ENCODE measurements at places on chromosomes 16 and 17.

GRCh38 chr16:66908762-66909559, 9.7 kb downstream of the CDH16 start:
- DNase-seq, result no peak

DNA sequence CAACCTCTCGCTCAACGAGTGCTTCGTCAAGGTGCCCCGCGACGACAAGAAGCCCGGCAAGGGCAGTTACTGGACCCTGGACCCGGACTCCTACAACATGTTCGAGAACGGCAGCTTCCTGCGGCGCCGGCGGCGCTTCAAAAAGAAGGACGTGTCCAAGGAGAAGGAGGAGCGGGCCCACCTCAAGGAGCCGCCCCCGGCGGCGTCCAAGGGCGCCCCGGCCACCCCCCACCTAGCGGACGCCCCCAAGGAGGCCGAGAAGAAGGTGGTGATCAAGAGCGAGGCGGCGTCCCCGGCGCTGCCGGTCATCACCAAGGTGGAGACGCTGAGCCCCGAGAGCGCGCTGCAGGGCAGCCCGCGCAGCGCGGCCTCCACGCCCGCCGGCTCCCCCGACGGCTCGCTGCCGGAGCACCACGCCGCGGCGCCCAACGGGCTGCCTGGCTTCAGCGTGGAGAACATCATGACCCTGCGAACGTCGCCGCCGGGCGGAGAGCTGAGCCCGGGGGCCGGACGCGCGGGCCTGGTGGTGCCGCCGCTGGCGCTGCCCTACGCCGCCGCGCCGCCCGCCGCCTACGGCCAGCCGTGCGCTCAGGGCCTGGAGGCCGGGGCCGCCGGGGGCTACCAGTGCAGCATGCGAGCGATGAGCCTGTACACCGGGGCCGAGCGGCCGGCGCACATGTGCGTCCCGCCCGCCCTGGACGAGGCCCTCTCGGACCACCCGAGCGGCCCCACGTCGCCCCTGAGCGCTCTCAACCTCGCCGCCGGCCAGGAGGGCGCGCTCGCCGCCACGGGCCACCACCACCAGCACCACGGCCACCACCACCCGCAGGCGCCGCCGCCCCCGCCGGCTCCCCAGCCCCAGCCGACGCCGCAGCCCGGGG, 1.3 kb downstream of the FOXC2 start:
- no peak for DNase-seq

- DNase-seq, result no peak
Measured at GRCh38 chr17:17947966-17948365, 24.2 kb downstream of the TOM1L2 start.

- no peak for DNase-seq
Measured at GRCh38 chr16:3612510-3613466, 1.4 kb upstream of the SLX4 start.

- no peak for DNase-seq
Measured at GRCh38 chr16:22843856-22844255, 29.9 kb downstream of the HS3ST2 start.

- DNase-seq, result no peak
Measured at GRCh38 chr16:8845699-8846298, 23.0 kb downstream of the CARHSP1 start.

DNA sequence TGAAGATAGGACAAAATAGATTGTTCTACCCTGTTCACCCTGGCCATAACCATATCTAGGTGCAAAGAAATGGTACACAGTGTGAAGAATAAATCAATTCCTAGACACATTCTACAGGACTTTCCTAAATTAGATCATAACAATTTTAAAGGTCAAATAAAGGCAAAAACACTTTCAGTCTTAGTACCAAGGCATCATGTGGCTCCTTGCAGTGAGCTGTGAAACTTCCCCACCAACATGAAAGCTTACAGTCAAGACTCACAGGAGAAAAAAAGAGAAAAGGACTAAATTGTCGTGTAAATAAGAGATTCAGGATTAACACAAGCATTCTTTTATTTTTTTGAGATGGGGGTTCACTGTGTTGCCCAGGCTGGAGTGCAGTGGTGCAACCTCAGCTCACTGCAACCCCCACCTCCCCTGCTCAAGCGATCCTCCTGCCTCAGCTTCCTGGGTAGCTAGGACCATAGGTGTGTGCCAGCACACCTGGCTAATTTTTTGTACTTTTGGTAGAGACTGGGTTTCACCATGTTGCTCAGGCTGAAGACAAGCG, 14.2 kb downstream of the NSMCE1 start:
- no peak for DNase-seq

- no peak for DNase-seq
Measured at GRCh38 chr17:27504188-27504995, 48.1 kb downstream of the KSR1 start.

DNA sequence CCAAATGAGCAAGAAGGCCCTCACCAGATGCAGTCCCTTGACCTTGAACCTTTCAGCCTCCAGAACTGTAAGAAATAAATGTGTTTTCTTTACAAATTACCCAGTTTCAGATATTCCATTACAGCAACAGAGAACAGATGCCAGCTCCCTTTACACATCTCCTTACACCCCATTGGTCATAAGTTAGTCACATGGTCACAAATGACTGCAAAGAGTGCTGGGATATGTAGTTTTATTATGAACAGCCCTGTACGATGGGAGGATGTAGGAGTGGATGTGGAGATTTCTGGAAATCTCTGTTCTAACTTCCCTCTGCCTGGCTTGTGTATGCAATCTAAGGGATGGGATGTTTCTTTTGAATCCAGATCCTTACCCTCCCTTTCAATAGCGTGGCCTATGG, 13.3 kb upstream of the RPL38 start:
- DNase-seq, result no peak

DNA sequence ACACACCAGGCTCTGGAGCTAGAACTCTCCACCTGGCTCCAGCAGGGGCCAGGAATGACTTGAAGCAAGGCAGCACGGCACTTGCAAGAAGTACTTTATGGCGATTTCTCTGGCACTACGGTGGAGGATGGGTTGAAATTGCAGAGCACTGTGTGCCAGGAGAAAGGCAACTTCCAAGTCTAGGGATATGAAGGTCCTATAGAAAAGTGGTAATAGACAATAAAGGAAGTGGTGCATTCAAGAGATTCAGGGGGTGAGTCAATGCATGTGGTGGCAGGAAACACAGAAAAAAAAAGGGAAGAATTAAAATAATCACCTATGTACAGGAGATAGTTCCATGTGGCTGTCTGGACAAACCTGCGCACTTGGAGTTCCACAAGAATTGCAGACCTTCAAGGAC, 240.3 kb upstream of the DYNLRB2 start:
- no peak for DNase-seq

GRCh38 chr16:85416228-85417109, 196.7 kb upstream of the GSE1 start:
- DNase-seq, result no peak

DNA sequence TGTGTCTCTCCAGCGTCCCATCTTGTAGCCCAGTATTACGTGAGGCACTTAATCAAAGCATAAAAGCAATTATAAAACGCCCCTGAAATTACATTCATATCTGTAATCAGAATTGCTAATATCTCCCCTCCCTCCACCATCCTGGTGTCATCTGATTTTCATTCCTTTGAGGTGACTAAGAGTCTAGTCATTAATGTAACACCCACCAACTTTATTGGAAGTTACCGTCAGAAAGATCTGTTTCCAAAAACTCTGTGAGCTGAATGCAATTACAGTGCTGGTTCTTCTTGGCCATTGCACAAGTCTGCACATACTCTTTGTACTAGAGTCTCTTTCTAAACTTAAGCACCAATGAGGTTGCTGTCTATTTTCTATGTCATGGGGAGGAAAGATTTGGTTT, 12.5 kb upstream of the MAF start:
- DNase-seq, result no peak

GRCh38 chr17:77510133-77510796, 369.5 kb downstream of the SEC14L1 start:
- DNase-seq, result no peak

DNA sequence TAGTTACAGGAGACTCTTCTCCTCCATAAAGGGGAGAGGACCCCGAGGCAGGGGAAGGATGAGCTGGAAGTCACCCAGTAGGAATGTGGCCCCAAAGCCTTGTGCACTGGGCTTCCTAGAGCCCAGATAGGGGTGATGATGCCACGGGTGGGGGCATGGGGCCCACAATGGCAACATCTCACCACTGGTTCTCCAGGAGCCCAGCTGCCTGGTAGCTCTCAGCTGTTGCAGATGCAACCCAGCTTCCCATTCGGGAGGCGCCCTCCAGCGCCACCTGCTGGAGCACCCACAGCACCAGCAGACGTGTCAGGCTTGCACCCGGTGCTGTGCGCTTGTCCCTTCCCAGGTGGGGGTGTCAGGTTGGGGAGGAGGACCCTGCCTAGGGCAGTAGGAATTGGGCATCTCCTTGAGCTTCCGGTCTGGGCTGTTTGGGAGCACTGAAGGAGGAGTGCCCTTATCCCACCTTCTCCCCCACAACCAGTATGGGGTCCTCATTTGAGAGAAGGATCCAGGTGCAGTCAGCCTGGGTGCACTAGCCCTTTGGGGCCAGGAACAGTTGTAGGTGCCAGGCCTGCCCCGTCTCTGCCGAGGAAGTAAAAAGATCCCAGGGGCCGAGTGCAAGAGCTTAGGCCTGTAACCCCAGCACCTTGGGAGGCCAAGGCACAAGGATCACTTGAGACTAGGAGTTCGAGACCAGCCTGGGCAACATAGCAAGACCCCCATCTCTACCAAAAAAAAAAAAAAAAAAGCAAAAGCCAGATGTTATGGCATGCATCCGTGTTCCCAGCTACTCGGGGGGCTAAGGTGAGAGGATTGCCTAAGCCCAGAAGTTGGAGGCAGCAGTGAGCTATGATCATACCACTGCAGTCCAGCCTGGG, 14.4 kb downstream of the CDIPT start:
- peak; percentile 68 for DNase-seq

- DNase-seq, result no peak
Measured at GRCh38 chr17:79039171-79039570, 15.2 kb downstream of the C1QTNF1 start.

DNA sequence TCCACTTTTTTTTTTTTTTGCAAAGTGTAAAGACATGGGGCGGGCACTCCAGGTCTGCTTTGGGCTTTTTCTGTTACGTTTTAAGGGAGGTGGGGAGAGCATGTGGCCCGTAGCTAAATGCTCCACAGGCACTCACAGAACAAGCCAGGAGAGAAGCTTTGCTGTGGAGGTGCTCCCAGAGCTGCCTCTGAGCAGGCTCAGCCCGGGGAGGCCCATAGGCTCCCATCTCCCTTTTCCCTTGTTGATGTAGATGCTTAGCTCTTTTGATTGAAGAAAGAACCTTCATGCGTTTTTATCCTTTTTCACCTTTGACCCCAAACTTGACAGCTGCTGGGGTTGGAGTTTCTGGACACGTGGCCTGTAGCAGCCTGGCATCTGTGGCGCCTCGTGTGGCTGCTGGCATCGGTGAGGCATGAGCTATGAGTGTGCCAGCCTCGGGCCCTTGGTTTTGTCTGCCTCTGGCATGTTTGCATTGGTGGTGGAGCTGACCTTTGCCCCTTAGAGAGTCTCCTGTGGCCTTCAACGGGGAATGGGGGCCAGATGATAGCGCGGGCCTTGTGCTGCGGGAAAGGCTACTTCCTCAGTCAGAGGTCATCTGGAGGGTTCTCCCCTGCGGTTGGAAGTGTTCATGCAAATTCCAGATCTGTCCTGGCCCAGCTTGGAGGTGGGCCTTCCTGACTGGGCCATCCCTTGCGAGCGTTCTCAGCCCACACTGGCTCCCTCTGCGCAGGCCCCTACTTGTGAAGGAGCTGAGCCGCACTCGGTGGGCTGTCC, 20.0 kb upstream of the IL17C start:
- DNase-seq, result no peak

- no peak for DNase-seq
Measured at GRCh38 chr16:53837426-53837825, 133.5 kb downstream of the FTO start.

- DNase-seq, result no peak
Measured at GRCh38 chr17:5050278-5050677, 15.1 kb upstream of the SLC52A1 start.

DNA sequence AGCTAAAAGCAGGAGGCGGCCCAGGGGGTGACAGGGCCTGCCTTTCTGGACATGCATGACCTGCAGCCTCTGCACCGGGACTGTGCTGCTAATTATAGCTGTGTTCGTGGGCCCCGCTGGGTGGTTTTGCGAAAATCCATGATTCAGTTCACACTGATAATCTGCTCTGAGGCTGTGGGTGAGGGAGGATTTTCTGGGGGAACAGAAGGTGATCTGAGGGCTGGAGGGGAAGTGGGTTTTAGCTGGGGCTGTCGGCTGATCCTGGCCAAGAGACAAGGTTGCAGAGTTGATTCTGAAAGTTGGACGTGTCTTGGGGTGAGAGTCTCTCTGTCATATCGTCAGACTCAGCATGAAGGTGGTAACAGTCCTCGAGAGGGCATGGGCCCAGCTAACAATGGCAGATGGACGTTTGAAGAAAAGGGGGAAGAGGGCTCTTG, 187.5 kb upstream of the ZNF469 start:
- DNase-seq, result no peak

DNA sequence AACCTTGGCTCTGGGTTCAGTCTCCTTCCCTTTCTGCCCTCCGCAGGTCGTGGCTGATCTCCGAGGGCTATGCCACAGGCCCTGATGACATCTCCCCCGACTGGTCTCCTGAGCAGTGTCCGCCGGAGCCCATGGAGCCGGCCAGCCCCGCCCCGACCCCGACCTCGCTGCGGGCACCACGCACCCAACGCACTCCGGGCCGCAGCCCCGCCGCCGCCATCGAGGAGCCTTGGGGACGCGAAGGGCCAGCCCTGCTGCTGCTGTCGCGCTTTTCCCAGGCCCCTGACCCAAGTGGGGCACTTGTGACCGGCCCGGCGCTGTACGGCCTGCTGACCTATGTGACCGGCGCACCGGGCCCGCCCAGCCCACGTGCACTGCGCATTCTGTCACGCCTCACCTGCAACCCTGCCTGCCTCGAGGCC, 5.1 kb downstream of the ARMC5 start:
- no peak for DNase-seq

GRCh38 chr16:14613991-14614390, 16.1 kb downstream of the PARN start:
- DNase-seq, result no peak

DNA sequence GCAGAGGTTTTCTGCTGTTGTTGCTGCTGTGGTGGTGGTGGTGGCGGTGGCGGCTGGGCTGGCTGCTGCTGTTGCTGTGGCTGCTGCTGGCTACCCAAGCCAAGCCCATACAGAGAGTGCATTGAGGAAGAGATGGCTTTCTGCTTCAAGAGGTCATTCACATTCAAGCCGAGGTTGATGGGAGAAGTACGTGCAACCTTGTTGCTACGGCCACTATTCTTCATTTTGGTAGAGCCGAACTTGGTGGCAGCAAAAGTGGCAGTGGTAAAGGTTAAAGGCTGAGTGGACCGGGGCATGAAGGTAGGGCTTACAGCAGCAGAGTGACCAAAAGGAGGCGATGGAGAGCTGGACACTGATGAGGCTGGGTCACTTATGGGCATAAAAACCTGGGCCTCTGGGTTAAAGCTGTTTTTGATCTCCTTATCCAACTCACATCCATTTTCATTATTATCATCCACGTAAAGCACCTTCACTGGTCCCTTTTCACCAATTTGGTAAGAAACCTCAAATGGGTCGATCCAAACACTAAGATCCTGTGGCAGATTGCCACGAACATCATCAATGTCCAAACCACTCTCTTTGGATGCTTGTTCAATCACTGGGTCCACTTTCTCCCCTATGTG, 2.8 kb downstream of the TOB1 start:
- DNase-seq, result peak; percentile 69
